ENCODE measurements at places on chromosomes 11 and 22.

DNA sequence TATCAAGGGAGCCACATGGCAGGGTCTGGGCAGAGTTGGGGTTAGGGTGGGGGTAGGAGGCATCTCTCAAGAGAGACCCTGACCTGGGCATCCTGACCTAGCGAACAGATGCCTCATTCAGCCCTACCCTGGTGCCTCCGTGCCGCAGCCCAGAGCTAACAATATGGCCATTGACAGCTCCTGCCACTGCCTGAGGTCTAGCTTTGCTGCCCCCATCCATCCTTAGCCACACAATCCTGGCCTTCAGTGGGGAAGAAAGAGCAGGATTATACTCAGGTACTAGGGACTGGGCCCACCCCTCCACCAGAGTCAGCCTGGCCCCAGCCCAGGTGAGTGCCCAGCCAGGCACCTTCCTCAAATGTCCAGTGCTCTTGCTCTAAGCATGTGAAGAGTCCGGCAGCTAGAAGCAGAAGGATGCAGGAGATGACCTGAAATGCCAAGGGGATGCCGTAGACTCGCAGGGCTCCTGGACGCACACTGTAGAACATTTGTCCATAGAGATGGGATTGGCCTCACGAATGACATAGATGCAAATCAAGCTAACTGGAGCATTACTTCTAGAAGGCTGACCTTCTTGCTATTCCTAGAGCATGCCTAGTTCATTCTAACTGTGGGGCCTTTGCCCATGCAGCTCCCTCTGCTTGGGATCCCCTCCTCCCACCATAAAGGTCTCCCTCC lies 13.3 kb upstream of the SERPINH1 start:
- no peak for DNase-seq

- no peak for DNase-seq
These were observed 1039.2 kb downstream of the TBC1D22A start for GRCh38 chr22:47801541-47802245.

- DNase-seq: no peak
These were observed 12.9 kb upstream of the ARFGAP3 start for GRCh38 chr22:42869888-42870480.

DNA sequence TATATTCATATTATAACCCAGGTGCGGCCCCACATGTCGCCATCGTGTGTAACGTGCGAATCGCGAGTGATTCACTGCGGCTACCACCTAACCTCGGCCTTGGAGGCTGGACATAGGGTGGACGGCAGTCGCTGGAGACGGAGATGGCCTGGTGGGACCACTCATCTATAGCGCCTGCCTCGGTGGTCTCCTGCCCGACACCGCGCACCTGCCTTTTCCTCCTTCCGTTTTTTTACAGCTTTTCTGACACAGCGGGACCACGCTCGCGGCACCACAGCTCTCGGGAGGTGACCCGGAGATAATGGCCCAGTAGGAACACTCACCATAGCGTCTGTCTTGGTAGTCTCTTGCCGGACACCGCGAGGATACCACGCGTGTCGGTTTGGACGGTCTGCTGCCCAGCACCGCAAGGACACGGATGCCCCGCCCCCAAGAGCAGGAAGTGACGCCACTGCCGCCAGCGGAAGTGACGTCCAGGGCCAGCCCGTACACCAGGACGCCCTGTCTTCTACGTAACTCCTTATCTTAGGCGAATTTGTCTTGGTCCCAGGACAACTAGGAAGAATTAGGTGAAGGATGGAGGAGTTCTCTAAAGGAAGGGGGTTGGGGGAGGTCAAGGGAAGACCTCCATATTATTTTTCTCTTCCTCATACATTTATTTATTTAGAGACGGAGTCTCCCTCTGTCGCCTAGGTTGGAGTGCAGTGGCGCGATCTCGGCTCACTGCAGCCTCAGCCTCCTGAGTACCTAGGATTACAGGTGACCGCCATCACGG lies 6.4 kb downstream of the SNU13 start:
- peak; percentile 79 for DNase-seq

GRCh38 chr22:48804811-48805301 lies 1022.8 kb downstream of the BRD1 start:
- no peak for DNase-seq

GRCh38 chr11:102722821-102723220 lies 1.9 kb downstream of the MMP8 start:
- DNase-seq: no peak

DNA sequence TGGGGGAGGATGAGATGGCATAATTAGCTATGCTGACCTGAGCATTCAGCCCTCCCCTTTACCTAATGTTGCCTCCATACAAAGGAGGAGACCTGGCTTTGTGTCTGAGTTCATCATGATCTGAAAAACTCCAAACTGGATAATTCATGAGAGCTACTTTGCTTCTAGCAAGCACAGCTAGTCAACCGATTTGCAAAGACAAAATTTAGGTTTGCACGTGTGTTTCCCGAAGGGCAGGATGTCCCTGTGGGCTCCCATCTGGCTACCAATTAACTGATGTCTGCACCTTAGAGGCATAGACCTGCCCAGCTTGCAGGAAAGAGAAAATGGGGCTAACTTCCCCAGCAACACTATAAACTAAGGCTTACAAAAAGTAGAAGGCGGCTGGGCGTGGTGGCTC lies 42.2 kb upstream of the POU2AF1 start:
- no peak for DNase-seq

DNA sequence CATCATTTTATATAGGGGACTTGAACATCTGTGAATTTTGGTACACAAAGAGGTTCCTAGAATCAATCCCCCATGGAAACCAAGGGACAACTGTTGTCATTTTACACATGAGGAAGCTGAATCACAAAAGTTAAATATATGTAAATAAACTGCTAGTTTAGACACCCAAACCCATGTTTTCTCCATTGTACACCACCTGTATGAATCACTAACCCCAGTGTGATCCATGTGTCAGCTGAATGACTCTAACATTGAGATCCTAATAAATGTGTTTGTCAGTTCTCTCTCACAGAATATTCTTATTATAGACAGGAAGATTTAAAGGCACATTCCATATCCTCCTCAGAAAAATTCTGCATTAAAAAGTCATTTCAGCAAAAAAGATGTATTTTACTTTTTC lies 83.3 kb downstream of the ATG16L2 start:
- no peak for DNase-seq

DNA sequence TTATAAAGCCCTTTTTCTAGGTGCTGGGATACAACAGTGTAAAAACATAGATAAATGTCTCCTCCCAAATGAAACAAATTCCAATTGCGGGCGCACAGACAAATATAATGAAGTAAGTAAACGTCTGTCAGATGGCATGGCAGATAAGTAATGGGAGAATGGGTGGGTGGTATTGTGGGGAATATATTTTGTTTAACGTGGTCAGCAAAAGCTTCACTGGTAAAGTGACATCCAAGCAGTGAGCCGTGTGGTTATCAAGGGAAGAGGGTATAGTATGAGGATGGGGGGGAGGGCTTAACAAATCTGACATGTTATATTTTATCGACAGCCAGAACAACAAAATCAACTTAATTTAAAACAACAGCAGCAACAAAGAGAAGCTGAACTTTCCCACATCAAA lies 1.2 kb downstream of the SVIP start:
- no peak for DNase-seq

- no peak for DNase-seq
These were observed 396.0 kb downstream of the TBC1D22A start for GRCh38 chr22:47158457-47158856.

GRCh38 chr22:39090426-39091064 lies 6.5 kb upstream of the APOBEC3H start:
- DNase-seq: peak; percentile 73

GRCh38 chr11:10943968-10944367 lies 86.1 kb upstream of the ZBED5 start:
- DNase-seq: no peak

DNA sequence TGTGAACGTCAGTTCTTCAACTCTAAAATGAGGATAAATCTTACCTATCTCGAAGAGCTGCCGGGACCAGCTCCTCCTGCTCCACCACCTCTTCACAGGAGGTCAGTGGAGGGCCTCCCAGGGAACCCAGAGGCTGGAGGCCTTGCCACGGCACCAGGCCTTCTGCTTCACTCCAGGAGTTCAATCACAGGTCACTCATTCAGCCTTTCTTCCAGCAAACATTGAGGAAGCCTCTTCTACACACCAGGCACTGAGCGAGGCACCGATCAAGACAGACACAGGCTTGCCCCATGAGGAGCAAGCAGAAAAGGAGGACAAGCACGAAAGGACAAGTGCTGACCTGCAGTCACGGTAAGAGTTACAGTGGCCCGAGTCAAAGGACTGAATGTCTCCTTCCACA lies 64.8 kb upstream of the WNT11 start:
- no peak for DNase-seq

DNA sequence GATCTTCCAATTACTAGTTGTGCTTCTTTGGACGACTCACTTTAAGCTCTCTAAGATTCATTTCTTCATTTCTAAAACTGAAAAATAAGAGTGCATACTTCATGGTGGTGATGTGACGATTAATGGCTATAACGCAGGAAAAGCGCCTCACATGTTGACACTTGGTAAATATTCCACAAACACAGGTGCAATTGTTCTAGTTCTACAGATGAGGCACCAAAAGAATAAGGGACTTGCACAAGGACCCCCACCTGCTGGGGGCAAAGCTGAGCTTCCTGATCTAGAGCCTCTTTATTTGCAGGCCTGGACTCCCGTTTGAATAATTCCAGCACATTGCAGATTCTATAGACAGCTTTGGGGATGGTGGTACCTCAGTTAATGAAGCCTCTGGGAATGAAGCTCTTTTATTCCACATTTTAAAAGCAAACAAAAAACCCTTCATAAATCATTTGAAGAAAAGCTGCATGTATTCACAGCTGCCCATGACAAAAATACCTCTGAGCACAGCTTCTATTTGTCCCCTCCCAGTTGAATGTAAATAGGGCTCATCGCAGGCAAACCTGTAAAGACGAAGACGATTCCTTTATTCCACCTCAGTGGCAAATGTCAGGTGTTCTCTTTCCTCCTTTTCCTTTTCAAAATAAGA lies 14.9 kb upstream of the CADM1 start:
- no peak for DNase-seq

DNA sequence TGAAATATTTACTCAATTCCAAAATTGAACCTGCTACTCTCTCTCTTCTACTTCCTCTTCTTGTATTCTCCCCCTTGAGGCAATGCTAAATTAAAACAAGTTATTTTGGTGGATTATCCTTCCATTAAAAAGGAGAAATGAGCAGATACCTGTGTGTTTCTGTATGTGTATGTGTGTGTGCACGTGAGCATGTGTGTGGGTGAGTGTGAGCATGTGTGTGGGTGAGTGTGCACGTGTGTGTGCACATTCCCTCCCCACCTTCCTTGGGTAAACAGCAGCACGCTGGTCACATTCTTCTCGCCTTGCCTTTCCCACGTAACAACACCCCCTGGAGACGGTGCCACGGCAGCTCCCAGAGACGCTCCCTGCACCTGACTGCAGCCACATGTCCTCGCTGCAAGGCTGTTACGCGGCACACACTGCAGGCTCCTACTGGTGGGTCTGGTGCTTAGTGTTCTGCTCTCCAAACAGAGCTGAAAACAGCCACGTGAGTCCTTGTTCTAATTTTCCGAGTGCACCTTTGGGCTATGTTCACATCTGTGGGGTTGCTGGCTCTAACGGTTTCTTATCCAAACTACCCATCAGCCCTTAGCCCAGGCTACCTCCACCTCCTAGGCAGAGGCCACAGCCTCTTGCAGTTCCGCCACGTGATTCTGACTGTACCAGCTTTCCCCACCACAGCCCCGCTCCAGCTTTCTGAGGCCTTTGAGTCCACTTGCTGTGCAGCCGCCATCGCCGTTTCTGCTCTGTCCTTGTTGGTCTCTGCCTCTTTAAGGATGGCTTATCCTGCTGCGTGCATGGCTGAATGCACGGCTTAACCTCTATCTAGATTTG lies 123.4 kb downstream of the CTTN start:
- no peak for DNase-seq

GRCh38 chr11:128830290-128831173 lies 36.6 kb downstream of the KCNJ1 start:
- no peak for DNase-seq

- no peak for DNase-seq
These were observed 301.8 kb upstream of the SORL1-AS1 start for GRCh38 chr11:121754598-121754997.

DNA sequence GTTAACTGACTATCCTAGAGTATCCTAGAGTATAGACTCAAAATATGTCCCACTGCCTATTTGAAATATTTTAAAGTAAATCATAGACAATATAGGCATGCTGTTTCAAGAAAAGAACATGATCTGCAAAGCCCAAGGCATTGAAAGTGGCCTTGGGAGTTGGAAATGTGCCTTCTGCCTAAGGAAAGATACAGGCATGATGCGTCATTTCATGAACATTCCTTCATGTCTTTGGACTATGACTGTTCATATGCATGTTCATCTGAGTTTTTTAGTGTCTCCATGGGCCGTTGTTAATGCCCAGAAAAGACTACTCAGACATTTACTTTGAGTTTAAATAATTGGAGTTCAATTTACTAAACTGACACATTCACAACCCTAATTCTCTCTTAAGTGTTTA lies 69.7 kb upstream of the PRDM11 start:
- no peak for DNase-seq

GRCh38 chr11:134362192-134362901 lies 30.6 kb downstream of the GLB1L2 start:
- no peak for DNase-seq

GRCh38 chr22:43277987-43278601 lies 65.1 kb downstream of the SCUBE1 start:
- DNase-seq: no peak

Data from T follicular helper cell (primary cell).